ENCODE measurements at places on chromosomes 2 and 18.

- DNase-seq, result no peak
Measured at GRCh38 chr2:170843656-170844055, 27.0 kb downstream of the GAD1 start.

DNA sequence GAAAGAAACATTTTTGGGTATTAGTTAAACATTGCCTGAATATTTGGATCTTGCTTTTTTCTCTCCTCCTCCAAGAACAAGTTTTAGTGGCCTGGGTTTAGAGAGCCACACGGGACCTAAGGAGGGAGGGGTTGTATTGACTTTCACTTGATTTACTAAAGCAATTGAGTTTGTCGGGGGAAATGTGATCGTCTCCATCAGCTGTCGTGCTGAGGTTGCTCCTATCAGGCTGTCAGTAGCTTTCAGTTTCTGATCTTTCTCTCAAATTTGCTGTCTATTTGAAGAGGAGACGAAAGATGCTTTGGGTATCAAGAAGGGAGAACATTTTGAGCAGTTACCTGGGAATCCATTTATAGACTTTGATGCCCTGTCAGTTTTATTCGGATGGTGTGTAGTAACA is 106.0 kb downstream of the SETBP1 start:
- DNase-seq, result no peak

DNA sequence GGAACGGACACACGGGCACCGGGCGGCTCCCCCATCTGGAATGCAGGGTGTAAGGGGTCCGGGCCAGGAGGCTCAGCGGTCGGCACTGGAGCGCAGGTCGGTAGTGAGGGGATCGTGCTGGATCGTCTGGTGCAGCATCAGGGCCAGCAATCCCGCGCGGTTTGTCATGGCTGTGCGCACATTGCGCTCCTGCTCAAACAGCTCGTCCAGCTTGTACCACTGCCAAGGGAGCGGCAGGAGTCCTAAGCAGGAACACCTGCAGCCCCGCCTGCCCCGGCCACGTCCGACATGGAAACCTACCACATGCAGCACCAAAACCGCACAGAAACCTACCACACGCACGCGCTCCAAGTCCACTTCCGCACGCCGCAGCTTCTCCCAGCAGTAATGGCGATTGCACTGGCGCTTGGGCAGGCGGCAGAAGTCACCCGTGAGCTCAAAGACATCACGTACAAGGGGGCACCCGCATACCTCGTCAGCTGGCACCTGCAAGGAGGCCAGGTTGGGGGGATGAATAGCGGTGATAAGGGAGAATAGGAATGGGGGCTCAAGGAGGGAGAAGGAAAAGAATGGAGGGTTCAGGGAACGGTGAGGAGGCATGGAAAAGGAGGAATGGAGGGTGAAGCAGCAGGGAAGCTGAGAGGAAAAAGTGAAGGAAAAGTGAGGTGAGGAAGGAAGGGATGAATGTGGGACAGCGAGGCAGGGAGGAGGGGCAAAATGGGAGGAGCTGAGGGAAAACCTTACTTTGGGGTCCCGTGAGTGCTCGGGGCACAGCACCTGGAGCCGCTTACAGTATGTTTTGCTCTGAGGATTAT is 1.4 kb upstream of the MBD1 start:
- no peak for DNase-seq

DNA sequence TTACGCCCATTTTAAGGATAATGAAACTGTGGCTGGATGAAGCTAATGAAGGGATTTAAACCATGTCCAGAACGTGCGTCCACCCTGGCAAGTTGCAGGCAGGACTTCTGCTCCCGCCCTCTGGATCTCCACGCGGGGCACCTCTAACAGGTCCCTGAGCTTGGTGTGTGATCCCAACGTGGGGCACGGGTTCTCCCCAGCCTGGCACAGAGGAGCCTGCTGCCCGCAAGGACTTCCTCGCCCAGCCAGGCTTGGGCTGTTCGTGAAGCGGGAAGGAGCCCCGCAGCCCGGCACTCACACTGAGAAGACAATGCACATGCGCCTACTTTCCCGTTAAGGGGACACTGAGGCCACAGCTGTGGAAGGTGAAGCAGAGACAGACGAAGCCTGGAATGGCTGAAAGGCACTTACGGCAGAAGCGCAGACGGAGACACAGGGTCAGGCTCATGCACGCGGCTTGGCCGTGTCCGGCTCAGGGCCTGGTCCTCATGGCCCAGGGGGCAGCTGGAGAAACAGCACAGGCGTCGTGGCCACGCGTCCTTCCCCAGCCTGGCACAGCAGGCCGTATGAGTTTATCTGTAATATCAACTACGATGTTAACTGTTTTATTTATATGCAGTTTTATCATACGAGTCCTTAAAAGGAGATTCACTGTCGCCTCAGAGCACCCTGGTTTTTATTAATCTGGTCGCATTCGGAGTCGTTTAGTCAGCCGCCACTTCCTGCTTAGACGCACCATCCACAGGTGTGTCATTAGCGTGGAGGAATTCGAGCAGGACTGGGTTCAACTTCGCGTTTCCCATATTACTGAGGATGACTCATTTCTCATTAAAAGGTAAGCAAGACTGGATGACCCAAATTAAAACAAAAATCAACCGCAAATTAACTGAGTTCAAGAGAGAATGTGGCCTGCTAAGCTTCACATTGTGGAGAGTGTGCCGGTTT is 835.9 kb downstream of the GALR1 start:
- DNase-seq, result no peak

- no peak for DNase-seq
Measured at GRCh38 chr2:10717628-10718027, 3.8 kb upstream of the ATP6V1C2 start.

- DNase-seq, result no peak
Measured at GRCh38 chr2:178359192-178359912, 91.6 kb downstream of the PRKRA start.

- no peak for DNase-seq
Measured at GRCh38 chr2:97067279-97068004, 27.2 kb downstream of the FAHD2B start.

DNA sequence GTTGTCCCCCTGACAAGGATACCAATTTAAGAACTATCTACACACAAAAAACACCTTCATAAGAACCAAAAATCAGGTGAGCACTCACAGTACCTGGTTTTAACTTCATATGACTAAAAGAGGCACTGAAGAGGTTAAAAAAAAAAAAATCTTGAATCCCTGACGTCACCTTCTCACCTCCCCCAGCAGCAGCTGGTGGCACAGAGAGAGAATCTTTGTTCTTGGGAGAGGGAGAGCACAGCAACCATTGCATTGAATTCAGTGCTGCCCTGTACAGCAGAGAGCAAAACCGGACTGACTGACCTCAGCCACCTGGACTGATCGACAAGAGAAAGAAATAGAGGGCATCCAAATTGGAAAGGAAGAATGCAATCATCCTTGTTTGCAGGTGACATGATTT is 566.0 kb downstream of the TMX3 start:
- no peak for DNase-seq

DNA sequence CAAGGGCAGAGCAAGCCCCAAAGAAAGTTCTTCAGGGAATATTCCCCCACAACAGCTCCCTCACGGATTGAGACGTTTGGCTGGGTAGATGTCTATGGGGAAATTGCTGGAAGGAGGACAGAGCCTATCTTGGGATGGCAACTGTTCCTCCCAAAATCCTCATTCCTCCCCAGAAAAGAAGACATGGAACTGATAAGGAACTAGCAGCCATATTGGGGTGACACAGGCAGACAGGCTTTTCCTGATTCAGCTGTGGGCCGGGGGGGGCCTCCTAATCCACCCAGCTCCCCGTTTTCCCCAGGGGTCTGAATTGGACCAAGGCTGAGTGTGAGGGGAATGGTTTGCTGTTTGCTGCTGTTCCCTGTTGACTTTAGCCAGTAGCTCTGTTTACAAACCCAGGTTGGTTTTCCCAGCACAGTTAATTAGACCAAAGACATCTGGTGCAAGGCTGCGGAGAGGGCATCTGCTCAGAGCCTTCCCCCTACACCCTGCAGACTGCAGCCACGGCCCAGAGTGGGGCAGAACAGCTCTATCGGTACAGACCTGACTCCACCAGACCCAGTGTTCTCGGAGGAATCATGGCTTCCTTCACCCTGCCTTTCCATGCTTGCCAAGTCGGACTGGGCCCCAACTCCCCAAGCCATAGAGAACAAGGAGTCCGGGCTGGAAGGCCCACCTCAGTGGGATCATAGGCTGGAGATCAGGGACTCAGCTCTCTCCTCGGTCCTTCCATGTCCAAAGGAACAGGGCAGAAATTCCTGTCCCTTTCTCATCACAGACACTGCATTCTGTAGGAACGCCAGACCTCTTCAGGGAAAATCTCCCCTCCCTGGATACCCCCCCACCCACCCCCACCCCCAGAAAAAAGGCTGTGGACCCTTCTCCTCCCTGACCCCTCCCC is 1.7 kb upstream of the PKDCC start:
- no peak for DNase-seq

DNA sequence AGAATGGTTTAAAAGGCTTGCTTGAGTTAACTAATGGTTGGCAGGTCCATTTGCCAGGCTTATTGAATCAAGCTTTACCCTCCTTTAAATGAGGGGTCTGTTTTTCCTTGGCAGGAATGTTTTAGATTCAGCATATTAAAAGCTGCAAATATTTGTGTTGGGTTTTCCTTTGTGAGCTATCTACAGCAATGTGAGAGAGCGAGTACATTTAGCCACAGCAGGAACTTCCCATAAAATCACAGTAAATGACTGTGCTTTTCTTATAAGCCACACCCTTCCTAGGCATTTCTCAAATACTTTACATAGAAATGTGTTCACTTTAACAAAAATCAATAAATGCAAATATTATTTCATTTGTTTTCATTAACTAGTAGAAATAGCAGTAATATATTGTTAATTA is 23.9 kb downstream of the CALCRL start:
- DNase-seq, result no peak

DNA sequence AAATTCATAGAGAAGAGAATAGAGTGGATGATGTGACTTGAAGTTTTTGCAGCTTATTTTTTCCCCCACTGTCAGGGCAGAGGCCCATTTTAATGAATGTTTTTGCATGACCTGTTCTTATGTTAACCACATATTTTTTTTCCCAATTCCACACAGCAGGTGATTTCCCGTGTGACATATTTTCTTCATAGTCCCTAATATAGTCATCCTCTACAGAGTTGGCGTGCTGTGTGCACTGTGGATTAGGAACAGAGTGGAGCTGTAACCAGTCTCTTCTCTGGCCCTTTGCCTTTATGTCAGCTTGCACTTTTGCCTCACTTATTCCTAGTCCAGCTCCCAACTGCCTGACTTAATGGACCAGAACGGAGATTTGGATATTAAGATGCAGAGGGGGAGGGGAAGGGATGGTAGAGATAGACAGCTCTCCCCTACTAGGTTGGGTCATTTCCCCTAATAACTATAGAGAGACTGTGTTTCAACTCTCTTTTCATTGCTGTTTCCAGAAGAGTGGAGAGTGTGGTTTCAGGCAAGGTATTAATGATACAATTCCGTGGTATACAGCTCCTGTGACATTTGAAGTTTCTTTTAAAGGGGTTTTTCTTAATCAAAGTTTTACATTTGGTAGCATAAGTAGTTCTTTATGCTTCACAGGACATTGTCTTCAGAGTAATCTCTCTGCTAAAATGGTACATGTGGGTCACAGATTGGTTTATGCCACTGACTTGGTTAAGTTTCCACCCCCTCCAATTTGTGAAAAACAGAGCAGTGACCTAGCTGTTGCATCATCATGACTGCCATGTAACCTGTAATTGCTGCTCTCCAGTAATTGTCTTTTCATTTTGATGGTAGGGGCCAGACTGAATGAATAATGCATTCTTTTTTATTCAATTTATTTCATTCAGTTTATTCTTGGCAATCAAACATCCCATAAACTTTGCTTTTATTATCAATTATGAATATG is 161.3 kb downstream of the HAUS1 start:
- DNase-seq, result no peak

- no peak for DNase-seq
Measured at GRCh38 chr2:240704651-240705050, 13.0 kb downstream of the AQP12A start.

DNA sequence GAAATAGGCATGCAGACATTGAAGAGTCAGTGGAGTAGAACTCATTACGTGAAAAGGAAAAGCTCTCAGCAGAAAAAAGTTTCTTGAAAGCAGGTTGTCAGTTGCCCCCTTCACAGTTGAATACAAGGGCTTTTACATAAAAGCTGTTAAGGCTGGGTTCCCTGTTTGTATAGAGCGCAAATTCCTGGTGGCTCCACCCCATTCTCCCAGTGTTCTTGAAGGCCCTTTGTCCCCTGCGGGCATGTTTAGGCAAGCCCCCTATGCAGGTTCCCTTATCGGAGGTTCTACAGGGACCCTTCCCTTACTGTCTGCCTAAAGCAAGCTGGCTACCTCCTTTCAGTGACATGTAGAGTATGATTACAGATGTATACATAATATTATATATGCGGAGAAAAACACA is 497.2 kb upstream of the SYT4 start:
- DNase-seq, result peak; percentile 8

- no peak for DNase-seq
Measured at GRCh38 chr18:35969676-35970075, 2.8 kb upstream of the RMP24 start.

- DNase-seq, result no peak
Measured at GRCh38 chr2:49569176-49569575, 414.9 kb upstream of the FSHR start.

GRCh38 chr2:3399381-3399780 is 19.9 kb downstream of the TRAPPC12 start:
- no peak for DNase-seq

DNA sequence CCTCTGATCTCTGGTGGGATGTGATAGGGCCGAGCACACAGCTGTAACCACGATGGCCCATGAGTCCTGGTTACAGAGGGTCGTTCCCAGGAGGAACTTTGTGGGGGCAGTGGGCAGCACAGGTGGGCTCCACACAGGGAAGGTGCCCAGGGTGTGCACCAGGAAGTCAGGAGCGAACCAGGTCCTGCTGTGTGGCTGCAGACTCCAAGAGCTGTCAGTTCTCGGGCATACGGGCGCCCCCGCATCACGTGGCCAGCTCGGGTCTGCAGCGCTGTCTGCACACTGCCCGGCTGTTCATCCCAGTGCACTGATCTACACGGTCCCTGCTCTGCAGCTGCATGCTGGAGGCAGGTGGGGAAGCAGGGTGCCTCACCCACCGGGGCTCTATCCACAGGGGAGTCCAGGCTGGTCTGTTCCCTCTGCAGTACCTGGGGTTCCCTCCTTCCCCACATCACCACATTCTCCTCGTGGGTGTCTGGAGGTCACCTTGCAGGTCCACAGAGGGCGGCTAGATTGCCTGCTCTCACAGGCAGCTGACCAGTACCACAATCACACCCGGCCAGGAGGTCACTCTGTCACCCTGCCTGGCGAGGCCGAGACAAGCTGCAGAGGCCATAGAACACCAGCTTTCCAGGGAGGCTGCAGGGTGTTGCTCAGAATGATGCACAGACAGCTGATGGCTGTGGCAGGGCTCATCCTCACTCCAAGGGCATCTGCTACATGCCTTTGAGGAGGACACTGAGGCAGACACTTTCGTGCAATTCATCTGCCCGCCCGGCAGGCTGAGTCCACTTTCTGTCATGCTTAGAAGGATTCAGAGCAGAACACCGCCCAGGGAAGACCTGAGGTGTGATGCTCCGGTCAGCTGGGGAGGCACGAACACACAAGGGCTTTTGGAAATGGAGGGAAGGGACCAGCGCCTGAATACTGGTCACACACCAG is 202.7 kb downstream of the EIPR1 start:
- no peak for DNase-seq
